ENCODE measurements at places on chromosomes 5 and 9.

DNA sequence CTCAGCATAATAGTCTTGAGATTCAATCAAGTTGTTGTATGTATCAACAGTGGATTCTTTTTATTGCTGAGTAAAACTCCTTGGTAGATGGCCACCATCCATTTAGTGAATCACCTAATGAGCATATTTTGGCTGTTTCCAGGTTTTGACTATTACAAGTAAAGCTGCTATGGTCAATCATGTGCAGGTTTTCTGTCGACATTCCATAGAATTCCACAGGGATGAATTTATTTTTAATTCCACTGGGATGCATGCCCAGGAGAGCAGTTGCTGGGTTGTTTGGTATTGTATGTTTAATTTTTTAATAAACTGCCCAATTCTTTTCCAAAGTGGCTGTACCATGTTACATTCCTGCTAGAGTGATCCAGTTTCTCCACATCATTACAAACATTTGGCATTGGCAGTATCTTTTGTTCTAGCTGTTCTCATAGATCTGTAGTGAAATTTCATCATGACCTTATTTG, 10.5 kb upstream of the S1PR3 start:
- no peak for DNase-seq

DNA sequence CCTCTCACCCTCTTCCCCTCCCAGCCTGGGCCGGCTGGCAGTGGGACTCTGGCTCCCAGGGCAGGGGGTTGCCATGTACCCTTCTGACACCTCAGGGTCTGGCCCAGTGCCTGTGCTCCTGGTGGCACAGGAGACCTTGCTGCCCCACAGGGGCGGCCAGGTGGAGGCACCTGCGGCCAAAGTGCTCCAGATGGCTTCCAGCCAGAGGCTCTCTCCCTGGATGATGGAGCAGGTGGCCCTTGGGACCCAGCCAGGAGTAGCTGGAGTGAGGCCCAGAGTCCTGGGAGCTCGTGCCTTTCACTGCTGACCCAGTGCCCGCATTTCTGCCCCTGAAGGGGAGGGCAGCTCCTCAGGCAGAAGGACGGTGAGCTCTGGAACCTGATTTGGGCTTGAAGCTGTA, 87.3 kb downstream of the NTNG2 start:
- no peak for DNase-seq

DNA sequence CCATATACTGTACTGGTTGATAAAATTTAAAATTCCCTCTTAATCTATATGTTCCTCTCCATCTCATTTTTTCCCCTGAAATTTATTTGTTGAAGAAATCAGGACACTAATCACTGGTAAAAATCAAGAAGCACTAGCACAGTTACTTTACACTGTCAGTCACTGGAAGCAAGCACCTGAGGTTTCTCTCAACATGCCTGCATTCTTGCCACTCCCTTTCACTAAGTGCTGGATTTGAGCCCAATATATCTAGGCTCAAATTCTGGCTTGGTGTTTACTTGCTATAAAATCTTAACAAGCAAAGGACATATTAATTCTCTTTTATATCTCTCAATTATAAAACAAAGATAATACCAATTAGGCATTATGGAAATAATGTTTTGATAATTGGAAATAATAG, 58.6 kb downstream of the DIAPH1 start:
- peak; percentile 35 for DNase-seq

- DNase-seq, result no peak
Observed at GRCh38 chr9:123960366-123960765, 30.4 kb upstream of the DENND1A start.

GRCh38 chr9:114909661-114910060, 20.7 kb downstream of the TNFSF8 start:
- DNase-seq, result no peak

- DNase-seq, result no peak
Observed at GRCh38 chr5:32059761-32060530, 114.2 kb downstream of the GOLPH3 start.

DNA sequence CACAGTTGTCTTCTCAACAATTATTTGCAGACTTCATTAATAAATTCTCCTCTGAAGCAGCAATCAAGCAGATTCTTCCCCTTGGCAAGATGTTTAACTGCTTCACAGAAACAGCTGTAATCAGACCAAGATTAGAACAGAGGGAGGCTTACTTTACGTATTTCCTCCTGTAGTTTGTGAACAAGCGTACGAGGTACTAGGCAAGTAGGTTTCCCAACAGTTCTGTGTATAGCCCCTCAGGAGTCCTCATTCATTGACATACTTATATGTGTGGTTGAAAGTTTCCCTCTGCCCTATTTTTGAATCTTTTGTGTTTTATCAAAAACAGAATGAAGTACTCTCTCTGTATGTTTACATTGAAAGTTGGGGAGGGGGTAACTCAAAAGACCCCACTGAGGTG, 128.0 kb downstream of the SPATA31D1 start:
- DNase-seq, result no peak

DNA sequence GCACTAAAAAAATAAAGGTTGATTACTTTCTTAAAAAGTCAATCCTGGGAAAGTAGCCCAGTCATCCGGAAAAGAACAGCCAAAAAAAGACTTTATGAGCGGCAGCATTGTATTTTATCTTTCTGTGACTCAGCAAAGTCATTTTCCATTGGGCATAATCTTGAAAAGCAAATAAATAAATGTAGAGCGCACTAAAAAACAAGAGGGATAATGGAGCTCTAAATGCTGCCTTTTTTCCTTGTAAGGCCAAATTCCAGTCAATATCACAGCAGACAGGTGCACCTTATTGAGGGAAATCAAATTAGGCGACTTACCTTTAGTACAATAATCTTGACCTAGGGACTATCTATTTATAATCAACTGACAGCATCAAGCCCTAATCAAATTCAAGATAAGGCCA, 266.8 kb downstream of the MTRR start:
- DNase-seq, result peak; percentile 28

- no peak for DNase-seq
Observed at GRCh38 chr9:124480621-124480981, 26.6 kb downstream of the NR5A1 start.

GRCh38 chr5:139723986-139724587, 71.5 kb upstream of the PSD2 start:
- no peak for DNase-seq

DNA sequence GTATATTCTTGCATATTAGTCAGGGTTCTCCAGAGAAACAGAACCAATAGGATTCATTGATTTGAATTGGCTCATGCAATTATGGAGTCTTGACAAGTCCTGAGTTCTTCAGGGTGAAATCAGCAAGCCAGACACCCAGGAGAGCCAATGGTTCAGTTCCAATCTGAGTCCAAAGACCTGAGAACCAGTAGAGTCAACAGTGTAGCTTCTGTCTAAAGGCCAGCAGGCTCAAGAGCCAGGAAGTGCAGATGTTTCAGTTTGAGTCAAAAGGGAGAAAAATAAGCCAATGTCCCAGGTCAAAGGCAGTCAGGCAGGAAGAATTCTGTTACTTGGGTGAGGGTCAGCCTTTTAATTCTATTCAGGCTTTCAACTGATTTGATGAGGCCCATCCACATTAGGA, 37.8 kb upstream of the ANKRD34B start:
- DNase-seq, result no peak

- DNase-seq, result no peak
Observed at GRCh38 chr9:1606253-1606652, 408.9 kb upstream of the SMARCA2 start.

GRCh38 chr9:106707291-106707690, 155.7 kb upstream of the ZNF462 start:
- DNase-seq, result no peak

GRCh38 chr5:155728857-155729683, 597.9 kb upstream of the SGCD start:
- no peak for DNase-seq

GRCh38 chr9:19947996-19948395, 159.2 kb upstream of the SLC24A2 start:
- no peak for DNase-seq

GRCh38 chr5:40831346-40832210, 3.4 kb downstream of the RPL37 start:
- DNase-seq, result no peak

DNA sequence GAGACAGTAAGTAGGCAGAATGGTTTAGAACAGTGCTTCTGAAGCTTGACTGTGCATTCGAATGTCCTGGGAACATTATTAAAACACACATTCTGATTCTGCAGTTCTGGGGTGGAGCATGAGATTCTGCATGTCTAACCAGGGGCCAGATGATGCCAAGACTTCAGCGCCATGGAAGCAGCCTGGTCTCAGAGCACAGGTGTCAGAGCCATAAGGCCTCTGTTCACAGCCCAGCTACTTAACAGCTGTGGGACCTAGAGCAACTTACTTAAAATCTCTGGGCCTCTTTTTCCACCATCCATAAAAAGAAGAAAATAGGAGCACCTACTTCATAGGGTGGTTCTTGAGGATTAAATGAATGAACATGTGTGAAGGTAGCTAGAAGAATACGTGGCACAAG, 84.0 kb downstream of the GNAQ start:
- DNase-seq, result no peak

- no peak for DNase-seq
Observed at GRCh38 chr5:126483156-126483555, 59.9 kb downstream of the GRAMD2B start.

- peak; percentile 23 for DNase-seq
Observed at GRCh38 chr5:132263548-132264261, 6.2 kb downstream of the PDLIM4 start.

DNA sequence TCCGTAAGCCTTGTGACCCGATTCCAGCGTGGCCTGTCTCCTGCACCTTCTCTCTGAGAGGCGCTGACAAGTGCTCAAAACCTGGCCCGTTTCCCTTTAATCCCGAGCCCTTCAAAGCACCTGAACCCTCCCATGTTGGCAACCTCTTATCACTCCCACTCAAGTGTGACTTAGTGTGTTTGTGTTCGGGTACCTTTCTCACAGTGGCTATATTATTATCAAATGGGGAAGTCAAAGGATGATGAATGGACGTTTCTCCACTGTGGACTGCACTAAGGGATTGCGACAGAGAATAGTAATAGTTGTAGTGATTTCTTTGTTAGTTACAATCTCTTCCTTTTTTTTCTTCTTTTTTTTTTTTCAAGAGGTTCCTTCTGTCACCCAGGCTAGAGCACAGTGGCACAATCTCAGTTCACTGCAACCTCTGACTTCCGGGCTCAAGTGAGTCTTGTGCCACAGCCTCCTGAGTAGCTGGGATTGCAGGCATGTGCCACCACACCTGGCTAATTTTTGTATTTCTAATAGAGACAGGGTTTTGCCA, 65.4 kb upstream of the TNFSF8 start:
- DNase-seq, result no peak

DNA sequence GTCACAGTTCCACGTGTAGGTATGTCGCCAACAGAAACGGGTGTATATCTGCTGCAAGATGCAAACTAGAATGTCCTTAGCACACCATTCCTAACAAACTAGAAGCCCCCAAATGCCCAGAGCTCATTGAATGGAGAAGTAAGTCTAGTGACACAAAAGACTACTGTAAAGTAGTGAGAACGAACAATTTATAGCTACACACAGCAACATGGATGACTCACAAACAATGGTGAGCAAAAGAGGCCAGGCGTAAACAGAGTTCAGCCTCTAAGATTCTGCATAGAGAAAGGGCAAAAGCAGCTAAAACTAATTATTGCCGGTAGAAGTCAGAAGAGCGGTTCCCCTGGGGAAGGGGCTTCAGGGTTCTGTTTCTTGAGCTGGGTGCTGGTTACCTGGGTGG, 74.7 kb downstream of the AMBP start:
- no peak for DNase-seq

DNA sequence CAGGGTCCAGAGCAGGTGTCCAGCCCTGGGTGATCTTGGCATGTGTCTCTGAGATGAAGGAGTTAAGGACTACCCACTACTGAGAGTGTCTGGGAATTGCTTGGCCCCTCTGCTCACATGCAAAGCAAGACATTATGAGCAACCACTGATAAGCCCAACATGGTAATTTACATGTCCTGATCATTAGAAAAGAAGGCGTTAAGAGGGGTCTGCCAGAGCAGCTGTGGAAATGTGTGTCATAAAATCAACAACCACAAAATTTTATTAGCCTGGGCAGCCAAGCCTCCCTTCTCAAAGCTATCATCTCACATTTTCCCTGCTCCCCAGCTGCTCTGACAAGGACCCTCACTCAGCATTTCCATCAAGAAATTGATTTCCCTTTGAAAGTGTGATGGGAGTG, 351.0 kb downstream of the SPOCK1 start:
- DNase-seq, result no peak

DNA sequence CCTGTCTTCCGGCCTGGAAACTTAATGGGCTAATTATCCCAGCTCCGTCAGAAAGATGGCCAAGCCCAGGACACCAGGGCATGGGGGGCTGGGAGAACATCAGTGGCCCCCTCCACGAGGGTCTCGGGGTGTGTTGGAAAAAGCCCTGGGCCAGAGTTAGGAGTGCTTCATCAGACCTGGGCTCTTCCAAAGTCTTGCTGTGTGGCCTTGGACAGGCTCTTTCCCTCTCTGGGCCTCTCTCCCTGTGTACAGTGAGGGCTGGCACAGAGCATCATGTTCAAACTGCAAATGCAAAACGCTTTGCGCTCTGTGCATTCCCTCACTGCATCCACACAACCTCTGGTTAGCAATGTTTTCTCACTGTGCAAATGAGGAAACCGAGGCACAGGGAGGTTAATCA, 48.3 kb downstream of the ASS1 start:
- DNase-seq, result no peak

- DNase-seq, result no peak
Observed at GRCh38 chr9:127165116-127165515, 42.7 kb upstream of the ANGPTL2 start.

GRCh38 chr9:123656565-123656964, 273.4 kb downstream of the DENND1A start:
- DNase-seq, result no peak

GRCh38 chr9:91028166-91028827, 226.7 kb downstream of the SYK start:
- DNase-seq, result no peak

DNA sequence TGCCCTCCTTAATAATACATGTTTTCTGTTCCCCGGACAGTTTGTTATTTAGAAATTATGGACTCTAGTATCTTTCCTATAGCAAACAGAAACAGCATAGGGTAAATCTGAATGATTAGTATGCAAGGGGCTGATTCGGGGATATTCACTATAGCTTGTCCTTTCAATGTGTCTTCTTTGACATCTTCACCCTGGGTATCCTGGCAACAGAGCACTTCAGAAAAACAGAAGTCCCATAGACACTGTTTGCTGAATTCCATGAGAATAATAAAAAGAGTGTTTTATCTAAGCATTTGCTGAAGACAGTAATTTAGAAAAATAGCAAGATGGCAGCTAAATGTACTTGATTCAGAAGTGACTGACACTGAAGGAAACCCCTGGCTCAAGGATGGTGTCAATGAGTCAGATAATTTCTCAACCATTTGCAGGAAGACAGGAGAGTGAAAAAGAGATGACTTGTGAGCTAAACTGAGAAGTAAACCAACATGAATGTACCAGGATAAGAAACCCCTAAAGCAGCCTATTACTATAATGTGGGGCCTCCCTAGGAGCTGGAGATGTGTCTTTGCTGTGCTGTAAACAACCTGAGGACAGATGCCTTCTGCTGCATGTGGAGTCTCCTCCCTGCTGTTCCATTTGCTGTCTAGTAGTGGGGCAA, 246.2 kb downstream of the MAN2A1 start:
- DNase-seq, result no peak

DNA sequence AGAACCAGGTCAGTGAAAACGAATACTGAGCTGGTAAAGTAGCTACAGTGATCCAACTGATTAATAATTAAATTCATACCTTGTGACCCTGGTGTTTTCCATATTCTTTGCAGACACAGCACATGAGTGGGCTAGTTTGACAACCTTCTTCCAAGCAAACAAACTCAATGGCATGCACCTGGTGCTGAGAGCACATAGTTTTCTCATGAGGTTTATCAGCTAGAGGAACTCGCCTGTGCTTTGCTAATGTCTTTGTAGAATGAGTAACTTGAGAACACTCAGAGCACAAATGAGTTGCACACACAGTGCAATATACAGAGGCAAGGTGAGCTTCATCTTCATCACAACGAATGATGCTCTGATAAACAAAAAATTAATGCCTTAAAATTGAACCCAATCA, 12.6 kb downstream of the TRIM23 start:
- no peak for DNase-seq
